Activated CD8-positive, alpha-beta T cell treated with anti-CD3 and anti-CD28 coated beads, Interleukin-2, amount 10 ng/mL, durations not matched to agents 7 days and 5 days (primary cell): ENCODE measurements at places on chromosomes 13 and 19. TPM values are rescaled to one million over a fixed set of nuclear protein-coding genes. Genes with fewer than 3 reads are reported as not detected.
A peak's percentile ranks its signal among the peaks of the same experiment; 100 is the strongest.

DNA sequence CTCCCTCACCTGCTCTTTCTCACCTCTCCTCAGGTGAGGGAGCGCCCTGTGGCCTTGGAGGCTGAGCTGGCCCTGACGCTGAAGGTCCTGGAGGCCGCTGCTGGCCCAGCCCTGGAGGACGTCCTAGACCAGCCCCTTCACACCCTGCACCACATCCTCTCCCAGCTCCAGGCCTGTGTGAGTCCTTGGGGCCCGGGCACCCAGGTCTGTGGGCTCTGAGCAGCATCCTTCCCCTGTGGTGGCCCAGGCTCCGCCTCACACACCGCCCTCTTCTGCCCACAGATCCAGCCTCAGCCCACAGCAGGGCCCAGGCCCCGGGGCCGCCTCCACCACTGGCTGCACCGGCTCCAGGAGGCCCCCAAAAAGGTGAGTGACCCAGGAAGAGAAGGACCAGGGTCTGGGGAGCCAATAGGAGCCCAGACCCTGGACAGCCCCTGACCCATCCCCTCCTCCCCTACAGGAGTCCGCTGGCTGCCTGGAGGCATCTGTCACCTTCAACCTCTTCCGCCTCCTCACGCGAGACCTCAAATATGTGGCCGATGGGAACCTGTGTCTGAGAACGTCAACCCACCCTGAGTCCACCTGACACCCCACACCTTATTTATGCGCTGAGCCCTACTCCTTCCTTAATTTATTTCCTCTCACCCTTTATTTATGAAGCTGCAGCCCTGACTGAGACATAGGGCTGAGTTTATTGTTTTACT, 1.9 kb downstream of the IFNL1 start:
- peak; percentile 90 for DNase-seq

DNA sequence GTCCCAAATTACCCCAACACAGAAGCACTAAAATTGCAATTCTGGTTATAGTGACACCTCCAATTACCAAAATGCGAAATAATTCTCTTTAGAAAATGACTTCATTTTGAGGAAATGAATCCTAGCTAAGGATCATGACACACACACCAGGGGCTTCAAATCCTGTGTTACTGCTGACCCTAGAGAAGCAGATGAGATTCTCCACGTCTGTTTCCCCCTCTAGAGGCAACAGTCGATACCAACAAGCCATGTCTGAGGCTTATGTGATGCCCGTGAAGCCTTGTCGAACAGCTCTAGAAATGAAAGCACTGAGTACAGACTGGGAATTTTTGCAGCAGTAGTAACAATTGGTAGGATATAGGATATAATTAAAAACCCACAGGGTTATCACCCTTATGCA, 153.6 kb upstream of the TMTC4 start:
- no peak for DNase-seq

- DNase-seq: no peak
These were observed 1152.9 kb downstream of the PCDH9 start for GRCh38 chr13:66077132-66077689.

GRCh38 chr13:28336193-28336657, 158.7 kb downstream of the FLT1 start:
- no peak for DNase-seq

DNA sequence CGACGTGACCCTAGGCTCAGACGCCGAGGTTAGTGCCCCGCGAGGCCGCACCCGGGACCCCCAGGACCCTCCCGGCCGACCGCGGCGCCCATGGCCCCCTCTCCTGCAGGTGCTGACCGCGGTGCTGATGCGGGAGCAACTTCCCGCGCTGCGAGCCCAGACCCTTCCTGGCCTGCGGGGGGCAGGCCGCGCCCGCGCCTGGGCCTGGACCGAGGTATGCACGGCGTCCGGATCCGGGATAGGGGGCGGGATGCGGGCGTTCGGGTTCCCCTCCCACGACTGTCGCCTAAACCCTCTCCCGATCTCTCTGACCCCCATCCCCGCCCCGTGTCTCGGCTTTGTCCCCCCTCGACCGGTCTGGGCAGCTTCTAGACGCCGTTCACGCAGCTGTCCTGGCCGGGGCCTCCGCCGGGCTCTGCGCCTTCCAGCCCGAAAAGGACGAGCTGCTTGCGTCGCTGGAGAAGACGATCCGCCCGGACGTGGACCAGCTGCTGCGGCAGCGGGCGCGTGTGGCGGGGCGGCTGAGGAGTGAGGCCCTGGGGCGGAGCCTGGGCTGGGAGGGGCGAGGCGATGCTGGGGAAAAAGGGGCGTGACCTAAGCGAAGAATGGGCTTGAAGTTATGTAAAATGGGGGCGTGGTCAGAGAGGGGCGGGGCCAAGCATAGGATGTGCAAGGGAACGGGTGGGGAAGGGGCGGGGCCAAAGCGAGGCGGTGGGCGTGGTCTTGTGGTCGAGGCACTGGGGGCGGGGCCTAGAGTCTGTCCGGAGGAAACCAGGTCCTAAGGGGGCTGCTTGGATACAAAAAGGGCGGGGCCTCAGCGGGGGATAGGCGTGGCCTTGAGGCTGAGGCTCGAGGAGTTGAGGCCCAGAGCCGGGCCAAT, 16.0 kb upstream of the COLGALT1 start:
- peak; percentile 100 for DNase-seq

- no peak for DNase-seq
These were observed 15.0 kb upstream of the ALOX5AP start for GRCh38 chr13:30720172-30720869.

GRCh38 chr19:56319991-56320390, 5.4 kb upstream of the ZSCAN5A start:
- DNase-seq: no peak

GRCh38 chr13:44818428-44818827, 170.8 kb downstream of the NUFIP1 start:
- DNase-seq: no peak

GRCh38 chr19:49910179-49910578, 13.5 kb upstream of the IL4I1 start:
- no peak for DNase-seq

DNA sequence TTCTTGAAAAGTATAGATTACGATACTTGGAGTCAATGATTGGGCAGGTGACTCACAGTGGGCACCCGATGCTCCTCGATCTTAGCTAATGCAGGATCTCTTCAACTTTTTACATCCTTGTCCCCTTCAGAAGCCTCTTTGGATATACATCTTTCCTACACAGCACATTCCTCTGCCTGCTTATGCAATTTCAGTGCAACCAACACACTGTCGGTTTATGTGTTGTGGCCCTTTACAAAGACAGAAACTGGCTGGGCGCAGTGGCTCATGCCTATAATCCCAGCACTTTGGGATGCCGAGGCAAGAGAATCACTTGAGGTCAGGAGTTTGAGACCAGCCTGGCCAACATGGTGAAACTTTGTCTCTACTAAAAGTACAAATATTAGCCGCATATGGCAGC, 2.6 kb downstream of the GPR42 start:
- no peak for DNase-seq

GRCh38 chr13:61685682-61686012, 270.0 kb upstream of the PCDH20 start:
- DNase-seq: no peak

GRCh38 chr13:50144246-50145160, 129.3 kb downstream of the KCNRG start:
- DNase-seq: no peak

DNA sequence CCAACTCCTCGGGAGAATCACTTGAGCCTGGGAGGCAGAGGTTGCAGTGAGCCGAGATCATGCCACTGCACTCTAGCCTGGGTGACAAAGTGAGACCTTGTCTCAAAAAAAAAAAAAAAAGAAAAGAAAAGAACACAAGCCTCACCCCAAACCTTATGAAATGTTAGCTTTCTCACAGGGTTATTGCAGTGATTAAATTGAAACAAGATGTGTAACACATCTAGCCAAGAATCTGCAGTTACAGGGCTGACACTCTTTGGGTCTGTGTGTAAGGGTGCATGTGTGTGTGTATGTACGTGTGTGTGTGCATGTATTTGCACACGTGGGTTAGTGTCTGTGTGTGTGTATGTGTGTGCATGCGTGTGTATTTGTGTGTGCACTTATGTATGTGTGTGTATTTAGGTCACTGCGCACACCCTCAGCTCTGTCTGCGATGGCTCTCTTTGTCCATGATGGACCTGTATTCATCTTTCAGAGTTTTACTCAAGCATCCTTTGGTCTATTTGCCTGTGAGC, 336.3 kb downstream of the UQCRFS1 start:
- no peak for DNase-seq

DNA sequence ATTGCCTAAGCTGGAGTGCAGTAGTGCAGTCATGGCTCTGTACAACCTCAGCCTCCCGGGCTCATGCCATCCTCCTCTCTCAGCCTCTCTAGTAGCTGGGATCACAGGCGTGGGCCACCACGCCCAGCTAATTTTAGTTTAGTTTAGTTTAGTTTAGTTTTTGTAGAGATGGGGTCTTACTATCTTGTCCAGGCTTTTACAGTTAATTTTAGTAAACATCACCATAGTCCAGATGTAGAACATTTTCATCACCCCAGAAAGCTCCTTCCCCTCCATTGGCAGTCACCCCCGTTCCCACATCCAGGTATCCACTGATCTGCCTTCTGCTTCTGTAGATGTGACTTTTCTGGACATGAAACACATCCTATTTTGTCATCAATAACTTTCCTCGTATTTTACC, 41.1 kb downstream of the DNM2 start:
- no peak for DNase-seq

DNA sequence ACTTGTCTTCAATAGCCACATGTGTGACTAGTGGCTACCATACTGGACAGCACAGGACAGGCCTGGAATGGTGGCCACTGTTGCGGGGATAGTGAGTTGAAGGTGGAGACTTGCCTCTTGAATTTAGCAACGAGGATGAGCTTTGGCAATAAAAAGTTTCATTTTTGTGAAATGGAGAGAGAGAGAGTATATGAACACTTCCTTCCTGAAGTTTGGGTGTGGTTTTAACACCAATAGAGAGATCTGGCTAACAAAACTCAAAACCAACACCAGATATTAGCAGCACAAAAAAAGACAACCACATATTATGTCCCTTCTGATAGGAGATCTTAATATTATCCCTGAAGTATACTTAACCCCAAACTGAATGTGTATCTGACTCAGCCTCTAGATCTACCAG, 6.3 kb upstream of the LRFN3 start:
- DNase-seq: no peak

DNA sequence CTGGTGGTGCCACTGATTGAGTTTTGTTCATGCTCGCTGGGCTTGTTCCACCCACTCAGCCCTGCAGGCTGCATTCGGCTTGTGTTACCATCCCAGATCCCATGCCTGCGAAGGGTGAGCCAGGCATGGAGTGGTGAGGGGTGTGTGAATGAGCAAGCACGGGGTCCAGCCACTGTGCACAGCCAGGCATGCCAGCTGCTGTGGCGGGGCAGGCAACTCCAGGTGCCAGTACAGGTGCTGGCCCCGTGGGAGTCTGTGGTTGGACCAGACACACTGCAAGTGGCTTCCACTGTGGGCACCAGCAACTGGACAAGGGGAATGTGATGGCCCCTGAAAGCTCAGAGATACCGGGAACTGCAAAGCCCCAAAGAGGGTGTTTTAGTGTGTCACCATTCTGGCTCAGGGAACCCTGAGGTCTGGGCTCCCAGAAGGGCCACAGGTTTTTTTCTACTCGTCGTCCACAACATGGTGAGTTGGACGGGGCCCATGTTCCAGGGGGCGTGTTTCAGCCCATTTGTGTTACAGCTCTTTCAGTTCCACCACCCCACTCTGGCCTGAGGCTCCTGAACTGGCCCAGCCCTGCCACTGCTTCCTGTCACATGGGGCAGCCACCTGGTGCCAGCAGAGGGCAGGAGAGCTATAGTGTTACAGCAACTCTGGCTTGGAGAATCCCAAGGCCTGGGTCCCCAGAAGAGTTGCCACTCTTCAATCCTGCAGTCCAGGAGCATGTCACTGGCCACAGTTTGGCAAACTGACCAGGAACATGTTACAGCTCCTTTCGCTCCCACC, 217.0 kb upstream of the OBI1 start:
- DNase-seq: peak; percentile 22

DNA sequence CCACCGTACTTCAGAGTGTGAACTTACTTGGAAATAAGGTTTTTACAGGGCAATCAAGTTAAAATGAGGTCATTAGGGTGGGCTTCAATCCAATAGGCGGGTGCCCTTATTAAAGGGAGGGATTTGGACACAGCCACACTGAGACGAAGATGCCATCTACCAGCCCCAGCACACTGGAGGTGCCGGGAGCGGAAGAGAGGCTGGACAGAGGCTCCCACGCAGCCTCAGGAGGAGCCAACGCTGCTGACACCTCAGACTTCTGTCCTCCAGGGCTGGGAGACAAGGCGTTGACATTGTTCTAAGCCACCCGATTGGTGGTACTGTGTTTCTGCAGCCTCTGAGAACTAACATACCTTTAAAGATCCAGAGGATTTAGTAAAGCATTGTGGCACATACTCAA, 12.6 kb upstream of the RAB20 start:
- DNase-seq: no peak

DNA sequence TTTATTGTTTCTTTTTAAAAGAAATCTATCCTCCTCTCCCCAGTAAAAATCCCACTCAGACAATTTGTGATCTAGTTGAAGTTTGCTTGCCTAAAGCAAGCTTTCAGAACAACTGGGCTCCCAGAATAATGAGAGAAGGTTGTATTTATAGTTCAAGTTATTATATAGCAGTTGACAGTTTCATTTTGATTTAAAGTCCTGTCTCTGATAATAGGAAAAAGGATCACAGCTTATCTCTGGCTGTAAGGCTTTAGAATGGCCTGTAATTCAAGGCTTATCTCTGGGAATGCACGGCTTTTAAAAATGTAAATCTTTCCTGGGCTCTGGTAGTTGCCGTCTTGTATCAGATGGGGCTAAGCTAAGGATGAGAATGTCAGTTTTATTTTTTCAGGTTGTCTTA, 123.3 kb upstream of the TMTC4 start:
- no peak for DNase-seq

GRCh38 chr19:18072335-18072734, 14.4 kb downstream of the IL12RB1 start:
- no peak for DNase-seq

GRCh38 chr13:29887030-29887557, 36.7 kb upstream of the UBL3 start:
- no peak for DNase-seq

Gene LRRC4B
- not detected for total RNA-seq

Gene GSX1
- not detected for total RNA-seq

Gene DIRAS1
- not detected for total RNA-seq

Gene GATAD2A
- 180 TPM for total RNA-seq

Gene TNNI3
- total RNA-seq: not detected

Gene ZNF296
- total RNA-seq: 6.3 TPM

Gene KANK3
- 3.5 TPM for total RNA-seq

Gene RUBCNL
- total RNA-seq: 0.21 TPM

Gene POU2F2
- total RNA-seq: 16.3 TPM
